ENCODE measurements at places on chromosomes 3 and 15.

- no peak for DNase-seq
Observed at GRCh38 chr3:4634894-4635293, 141.7 kb downstream of the ITPR1 start.

DNA sequence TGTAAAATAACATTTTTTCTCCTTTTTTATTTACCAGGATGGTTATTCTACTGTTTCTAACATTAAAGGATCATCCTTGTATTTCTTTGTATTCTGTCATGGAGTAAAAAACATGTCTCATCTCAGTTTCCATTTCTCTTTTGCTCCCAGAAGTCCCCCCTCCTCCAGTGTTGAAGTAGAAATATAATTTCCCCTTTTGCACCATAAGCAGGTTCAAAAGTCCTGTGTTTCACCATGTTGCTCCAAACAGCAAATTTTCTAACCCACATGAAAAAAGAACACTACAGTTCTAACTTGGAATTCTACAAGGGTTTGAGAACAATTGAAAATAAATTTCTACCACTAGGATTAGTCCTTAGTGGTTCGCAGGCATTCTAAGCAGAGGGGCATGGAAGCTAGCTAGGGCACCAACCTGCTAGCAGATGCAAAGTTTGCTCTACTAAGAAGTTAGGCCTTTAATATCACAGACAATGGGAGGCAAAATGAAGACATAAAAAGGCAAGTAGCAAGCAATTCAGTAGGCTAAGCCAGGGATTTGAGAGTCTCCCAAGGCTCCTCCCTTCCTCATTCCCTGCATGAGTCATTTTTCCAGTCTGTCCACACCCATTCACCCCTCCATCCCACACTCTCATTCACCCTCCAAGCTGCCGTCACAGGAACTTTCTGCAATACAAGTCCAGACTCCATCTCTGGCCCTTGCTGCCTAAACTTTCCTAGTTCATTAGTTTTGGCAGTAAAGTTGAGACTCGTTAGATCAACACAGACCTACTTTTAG lies 2.3 kb upstream of the MBNL1 start:
- DNase-seq: no peak

DNA sequence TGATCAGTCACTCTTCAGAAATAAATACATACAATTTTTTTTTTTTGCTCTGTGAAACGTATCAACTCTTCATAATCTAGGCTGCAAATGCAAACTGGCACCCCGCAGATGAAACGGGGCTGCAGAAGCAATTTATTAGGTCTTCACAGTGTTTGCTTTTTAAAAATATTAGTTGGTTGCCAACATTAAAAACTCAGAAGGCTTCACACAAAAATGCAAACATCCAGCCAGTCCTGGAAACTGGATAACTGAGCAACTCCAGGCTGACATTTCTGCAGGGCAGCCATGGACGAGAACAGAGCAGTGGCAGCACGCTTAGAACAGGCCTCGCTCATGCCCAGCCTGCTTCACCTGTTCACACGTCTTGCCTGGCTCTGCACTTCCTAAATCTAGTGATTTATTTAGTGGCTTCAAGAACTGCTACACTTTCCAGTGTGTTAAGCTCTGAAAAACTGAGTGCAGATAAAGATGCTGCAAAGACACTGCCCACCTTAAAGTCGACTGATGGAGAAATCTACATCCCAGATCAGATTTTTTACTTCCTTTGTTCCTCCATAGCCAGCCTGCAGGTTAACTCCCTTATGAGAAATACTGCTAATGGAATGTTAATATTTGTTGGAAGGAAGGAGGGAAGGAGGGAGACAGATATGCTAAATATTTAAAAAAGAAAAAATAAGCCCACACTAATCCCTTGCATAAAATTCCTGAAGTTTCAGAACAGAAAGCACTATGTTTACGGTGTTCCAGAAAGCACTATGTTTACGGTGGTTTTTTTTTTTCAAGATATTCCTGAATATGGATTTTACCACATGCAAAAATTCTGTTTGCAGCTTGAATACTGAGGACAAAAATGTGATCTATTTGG lies 53.6 kb downstream of the SETMAR start:
- no peak for DNase-seq

DNA sequence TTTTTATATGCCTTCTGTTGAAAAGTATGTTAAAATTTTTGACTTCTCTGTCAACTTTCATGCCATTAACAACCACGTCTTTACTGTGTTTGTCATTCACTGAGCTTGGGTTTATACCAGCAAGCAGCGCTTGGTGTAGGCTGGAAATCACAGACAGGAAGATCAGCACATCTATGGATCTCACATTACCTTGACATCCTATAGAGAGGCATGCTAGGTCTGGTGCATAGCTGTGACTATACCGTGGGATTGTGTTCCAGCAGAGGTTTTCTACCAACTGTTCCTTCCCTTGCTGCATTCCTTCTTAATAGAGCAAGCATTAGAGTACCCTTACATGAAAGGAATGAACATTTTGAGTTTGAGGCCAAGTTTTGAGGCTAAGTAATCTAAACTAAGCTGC lies 53.0 kb downstream of the DZIP3 start:
- no peak for DNase-seq

GRCh38 chr3:177333533-177334520 lies 136.5 kb upstream of the TBL1XR1 start:
- DNase-seq: no peak

- no peak for DNase-seq
Observed at GRCh38 chr3:53169832-53170324, 8.9 kb downstream of the PRKCD start.

- no peak for DNase-seq
Observed at GRCh38 chr3:25940935-25941334, 151.0 kb downstream of the OXSM start.

DNA sequence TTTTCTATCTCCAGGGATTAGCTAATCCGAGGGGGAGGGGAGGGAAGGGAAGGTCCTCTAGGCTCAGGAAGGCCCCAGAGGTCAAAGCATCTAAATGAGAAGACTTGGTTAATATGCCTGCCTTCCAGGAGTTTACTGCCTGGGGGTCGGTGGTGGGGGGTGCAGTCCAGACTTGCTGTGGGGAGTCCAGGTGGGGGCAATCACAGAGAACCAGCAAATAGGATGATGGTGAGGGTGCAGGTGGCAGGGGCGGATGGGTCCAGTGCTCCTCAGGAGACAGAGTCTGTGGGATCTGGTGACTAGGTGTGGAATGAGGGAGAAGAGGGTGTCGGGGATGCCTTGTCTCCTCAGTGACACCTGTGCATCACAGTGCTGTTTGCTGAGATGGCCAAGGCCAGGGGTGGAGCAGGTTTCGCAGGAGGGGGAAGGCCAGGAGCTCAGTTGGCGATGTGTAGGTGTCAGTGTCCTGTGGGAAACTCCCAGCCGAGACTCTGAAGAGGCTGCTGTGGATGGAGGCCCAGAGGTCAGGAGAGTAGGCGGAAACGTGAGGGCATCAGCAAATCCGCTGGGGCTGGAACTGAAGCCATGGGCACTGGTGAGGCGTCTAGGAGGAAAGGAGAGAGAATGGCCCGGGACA lies 8.1 kb downstream of the CFAP100 start:
- no peak for DNase-seq

GRCh38 chr3:196981657-196982056 lies 13.0 kb upstream of the PIGZ start:
- no peak for DNase-seq

- no peak for DNase-seq
Observed at GRCh38 chr3:195823280-195823679, 11.6 kb upstream of the MUC4 start.

- no peak for DNase-seq
Observed at GRCh38 chr3:183108001-183108449, 8.7 kb upstream of the MCCC1 start.

DNA sequence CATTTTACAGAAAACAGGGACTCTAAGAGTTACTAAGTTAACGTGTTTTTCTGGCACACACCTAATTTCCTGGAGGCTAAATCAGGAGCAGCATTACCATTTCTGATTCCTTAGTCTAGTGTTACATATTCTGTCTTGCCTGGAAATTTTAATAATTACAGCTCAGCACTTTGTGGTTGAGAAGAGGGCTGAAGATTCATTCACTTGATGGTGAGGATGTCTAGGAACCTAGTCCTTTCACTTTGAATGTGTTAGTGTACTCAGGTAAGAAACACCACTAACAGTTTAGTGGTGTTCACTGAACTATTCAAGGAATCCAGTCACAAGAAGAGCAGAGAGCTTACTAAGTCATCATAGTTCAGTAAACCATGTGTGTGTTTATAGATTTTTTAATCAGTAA lies 102.8 kb downstream of the STT3B start:
- no peak for DNase-seq

DNA sequence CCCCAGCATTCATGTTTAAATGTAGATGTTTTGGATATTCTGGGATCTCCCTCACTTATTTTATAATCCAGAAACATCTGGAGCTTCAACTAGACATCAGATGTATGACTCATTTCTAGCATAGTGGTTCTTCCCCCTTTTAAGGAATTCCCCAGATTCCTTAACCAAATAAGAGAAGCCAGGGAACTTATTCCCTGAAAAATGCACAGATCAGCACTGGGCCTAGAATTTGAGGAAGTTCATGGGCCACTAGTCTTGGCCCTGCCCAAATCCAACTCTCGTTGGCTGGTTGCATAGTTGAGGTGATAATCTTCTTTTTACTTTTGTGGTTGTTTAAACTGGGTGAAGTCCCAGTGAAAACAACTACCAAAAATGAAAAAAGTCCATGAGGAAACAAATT lies 20.4 kb downstream of the RARRES1 start:
- DNase-seq: no peak

DNA sequence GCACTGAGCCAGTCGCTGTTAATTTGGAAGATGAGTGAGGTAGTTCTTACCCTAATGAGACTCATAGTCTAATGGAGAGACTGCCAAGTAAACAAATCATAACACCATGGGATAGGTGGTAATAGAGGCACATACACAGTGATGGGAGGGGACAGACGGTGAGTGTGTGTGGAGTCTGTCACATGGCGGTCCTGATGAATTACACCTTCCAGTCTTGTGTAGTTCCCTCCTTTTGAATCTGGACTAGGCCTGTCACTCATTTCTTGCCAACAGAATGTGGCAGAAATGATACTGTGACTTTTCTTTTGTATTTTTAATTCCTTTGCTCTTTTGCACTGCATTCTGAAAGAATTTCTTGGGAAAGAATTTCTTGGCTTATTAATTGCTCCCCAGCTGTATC lies 78.1 kb downstream of the NR1D2 start:
- no peak for DNase-seq

DNA sequence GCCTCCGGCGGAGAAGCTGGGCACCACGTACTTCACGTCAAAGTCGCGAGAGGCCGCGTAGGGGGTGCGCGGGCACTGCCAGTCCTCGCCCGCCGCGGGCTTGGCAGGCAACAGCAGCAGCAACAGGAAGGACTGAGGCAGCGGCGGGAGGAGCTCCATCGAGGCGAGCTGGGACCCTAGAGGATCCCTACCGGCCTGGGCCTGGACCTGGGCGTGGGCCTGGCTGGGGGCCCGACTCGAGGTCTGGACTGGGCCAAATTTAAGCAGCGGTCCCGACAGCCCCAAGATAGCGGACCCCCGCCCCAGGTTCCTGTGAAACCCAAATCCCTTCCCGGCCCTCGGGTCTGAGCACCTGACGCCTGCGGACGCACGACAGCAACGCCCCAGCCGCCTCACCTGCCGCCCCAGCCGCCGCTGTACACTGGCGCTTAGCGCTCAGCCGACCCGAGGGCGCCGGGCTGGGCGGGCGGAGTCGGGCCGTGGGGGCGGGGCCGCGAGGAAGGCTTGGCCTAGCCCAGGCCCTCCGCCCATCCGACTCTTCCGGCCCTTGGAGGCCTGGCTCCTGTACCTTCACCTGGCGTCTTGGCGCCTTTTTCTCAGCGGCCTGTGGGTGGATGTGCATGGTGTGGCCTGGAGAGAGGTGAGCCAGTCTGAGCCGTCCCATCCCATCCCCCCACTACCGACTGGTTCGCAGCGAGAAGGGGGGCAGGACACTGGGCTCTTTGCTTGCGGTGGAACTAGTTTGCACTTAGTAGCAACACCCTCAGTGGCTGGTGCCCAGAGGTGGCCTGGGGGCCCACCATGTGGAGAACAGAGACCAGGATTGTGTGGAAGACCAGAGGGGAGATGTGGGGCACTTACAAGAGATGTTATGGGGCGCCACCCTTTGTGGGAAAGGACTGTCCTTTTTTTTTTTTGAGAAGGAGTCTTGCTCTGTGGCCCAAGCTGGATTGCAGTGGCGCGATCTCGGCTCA lies at the start of gene MST1R:
MST1R (minus strand) TSS at position 423 of the 974 bp plus-strand sequence; CDS start at position 159, 264 bp downstream.
- DNase-seq: peak; percentile 69

DNA sequence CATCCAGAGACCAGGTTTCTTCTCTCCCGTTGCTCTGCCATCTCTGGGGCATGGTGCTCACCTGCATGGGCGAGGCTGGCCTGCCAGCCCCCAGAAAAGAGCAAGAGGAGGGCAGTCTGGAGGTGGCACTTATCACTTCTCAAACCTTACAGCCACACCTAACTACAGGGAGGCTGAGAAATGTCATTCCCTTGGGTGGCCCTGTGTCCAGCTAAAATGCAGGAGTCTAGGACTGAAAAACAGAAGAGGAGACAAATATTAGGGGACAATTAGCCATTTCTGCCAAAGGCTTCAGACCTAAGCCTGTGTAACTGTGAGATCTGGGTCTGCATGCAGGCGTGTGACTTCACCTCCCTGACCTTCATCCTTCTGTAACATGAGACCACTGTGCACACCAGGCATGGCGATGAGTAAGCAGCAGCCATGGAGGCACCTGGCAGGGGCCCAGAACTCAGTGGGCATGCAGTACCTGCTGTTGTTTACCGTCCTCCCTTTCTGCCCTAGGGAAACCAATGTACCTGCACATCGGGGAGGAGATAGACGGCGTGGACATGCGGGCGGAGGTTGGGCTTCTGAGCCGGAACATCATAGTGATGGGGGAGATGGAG lies 83.4 kb downstream of the MESD start:
- no peak for DNase-seq

DNA sequence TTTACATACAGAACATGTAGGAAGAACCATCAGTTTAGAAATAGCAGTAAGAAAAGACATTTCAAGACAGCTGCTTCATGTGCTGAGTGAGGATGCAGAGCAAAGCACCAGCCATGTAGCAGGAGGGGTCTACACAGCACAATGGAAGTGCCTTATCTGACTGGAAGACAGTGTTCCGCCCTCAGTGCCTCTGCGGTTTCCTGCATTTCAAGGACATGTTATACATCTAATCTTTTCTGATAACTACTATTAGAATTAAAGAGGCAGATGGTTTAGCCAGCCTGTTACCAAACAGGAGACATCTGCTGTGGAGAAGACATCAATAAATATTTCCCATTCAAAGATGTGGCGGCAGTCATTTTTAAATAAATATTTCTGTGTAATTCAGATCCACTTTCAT lies 10.6 kb downstream of the LSG1 start:
- no peak for DNase-seq

- DNase-seq: no peak
Observed at GRCh38 chr3:169362301-169362700, 301.2 kb downstream of the MECOM start.

DNA sequence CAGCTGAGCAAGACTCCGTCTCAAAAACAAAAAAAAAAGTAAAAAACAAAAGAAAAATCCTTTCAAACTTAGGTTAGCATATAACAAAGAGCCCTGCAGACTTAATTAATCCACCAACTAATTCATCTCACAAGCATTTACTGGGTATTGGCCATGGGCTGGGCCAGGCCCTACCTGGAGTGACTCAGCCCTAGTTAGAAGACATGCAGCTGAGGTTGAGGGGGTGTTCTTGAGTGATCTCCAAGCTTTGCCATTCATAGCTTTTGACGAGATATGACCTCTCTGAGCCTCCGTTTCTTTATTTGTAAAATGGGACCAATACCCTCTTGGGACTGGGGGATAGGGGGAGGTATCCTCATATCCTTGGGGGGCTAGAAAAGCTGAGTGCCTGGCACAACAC lies 7.8 kb downstream of the FBXL22 start:
- no peak for DNase-seq
